ENCODE measurements at places on chromosomes 7 and 10.

DNA sequence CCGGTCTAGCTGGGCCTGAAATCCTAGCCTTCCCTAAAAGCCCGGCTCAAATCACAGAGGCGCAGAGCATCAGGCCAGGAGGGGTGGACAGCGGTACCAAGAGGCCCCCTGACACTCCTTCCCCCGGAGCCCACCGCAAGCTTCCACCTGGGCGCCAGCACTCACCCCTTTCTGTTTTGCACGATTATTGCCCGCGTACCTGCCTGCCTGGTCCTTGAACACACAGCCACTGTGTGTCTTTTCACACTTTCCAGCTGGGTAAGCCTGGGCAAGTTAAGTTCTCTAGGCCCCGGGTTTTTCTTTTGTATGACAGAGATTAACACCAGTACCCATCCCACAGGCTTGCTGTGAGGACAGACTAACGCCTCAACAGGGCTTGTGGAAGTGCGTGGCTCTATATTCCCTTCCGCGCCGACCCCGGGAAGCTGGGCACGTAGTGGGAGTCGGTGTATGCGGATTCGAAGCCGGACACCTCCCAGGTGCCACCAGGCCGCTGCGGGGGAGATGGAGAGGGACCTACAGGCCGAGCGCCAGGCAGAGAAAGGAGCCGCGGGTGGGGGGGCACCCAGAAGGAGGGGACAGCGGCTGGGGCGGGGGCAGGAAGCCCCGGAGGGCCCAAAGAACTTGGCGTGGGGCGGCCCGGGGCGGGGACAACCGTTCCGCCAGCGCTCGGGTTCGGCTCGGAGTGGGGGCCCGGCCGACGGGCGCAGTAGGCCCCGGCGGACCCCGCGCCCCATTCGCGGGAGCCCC is 792 bp downstream of the ZNF746 start:
- peak; percentile 58 for DNase-seq

DNA sequence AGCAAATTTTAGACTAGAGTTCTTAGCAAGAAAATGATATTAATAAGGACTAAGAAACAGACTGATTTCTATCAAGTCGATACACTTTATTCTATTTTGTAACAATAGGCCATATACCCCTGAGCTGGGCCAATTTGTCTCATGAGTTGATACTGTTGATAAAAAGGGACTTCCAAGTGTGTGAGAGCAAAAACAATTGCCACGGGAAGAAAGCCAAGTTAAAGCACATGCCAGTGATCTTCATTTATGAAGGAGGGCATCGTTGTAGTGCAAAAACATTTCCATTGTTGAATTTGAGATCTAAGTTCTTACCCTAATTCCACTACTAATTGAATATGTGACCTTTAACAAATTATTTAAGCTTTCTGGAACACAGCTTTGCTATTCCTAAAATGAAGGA is 119.9 kb downstream of the CNOT4 start:
- no peak for DNase-seq

DNA sequence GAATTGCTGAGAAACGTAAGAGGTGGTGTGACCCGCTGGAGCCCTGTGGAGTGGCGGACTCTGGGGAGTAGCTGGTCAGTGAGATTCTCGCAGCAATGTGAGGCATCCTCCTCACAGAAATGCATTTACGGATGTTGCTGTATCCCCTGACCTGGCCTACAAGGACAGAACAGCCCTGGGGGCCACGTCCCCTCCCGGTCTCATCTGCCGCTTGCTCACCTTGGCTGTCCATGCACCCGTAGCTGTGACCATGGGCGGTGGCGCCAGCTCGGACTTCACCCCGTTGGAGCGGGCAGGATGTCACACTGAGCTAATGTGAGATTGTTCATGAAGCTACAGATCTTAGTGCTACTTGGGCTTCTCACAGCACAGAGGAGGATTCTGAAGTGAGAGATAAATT is 193.8 kb downstream of the EBF3 start:
- DNase-seq: no peak

DNA sequence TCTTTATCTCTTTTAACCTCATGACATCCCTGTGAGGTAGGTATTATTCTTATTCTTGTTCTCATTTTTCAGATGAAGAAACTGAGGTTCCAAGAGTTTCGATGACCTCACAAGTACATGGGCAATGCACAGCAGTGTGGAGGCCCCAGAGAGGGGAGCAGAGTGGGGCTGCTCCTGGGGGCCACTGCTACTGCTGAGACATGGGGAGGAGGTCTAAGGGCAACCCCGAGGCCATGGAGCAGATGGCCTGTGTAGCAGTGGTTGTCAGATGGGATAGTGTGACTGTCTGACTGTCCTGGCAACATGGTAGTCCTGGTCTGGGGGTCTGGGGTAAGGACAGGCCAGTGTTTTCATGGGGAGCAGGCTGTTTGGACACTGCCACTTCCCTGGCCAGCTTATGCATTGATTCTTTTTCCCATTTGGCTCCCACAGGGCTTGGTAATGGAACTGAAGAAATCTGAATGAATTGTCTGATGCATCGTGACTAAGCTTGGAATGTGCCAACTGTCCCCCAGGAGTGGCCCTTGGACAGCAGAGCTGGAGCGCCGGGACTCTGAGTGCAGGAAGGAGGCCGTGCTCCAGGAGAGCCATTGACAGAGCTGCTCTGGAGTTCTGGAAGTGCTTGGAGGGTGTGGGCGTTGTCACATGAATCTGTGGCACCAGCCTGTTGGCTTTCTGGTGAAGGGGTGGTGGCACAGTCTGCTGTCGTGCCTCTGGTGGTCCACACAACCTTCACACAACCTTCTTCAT is 40.9 kb downstream of the ADRA2A start:
- DNase-seq: no peak

- peak; percentile 6 for DNase-seq
These were observed 30.7 kb upstream of the EPC1 start for GRCh38 chr10:32377458-32378259.

DNA sequence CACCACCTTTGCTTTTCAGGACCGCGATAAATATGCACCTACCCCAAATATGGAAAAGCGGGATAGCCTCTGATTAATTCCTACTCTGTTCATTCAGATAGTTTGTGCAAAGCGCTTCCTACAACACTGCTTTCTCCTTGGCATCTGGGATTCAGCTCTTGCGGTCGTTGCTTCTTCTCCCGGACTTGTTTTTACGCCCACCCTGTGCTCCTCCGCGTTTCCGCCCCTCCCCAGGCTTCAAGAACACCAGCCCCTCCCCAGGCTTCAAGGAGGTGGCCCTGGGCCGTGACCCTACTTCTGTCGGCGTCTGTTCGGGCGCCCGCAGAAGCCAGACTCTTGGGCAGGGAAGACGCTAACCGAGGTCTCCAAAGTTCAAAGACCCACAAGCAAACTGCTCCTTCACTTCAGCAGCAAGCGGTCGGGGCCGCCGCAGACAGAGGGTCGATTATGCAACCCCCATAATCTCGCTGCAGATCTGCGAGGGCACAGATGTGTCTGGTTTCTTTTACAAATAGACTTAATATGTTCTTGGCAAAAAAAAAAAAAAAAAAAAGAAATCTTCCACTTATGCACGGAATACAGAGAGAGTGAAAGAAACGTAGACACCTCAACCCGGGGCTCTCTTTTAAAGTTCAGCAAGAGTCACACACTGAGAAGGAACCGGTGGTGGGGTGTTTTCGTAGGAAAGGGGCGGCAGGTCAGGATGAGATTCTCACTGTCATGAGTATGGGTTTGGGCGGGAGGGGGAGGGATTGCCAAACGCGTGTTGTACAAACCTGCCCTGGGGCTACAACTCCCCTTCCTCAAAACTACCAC is 1.9 kb downstream of the DLX5 start:
- no peak for DNase-seq

GRCh38 chr7:2758673-2759616 is 70.9 kb downstream of the AMZ1 start:
- no peak for DNase-seq
